ENCODE measurements at places on chromosomes 6 and 20. TPM values are rescaled to one million over a fixed set of nuclear protein-coding genes. Genes with fewer than 3 reads are reported as not detected.

Gene PLCB4
- total RNA-seq = 0.23 TPM

Gene OR2J3
- not detected for total RNA-seq

Gene NSFL1C
- total RNA-seq = 43.5 TPM

Gene FOXS1
- total RNA-seq = not detected

Gene LTB
- total RNA-seq = 1.7 TPM

Gene GABRR1
- total RNA-seq = not detected

Gene WFDC6
- total RNA-seq = not detected

Gene RCAN2
- 1.2 TPM for total RNA-seq

Gene ZBTB46
- total RNA-seq = 4.7 TPM

Gene GFOD1
- total RNA-seq = 9.6 TPM

Gene B3GAT2
- 0.05 TPM for total RNA-seq

Gene SH3BGRL2
- 30.3 TPM for total RNA-seq

Gene EEF1A2
- total RNA-seq = 0.73 TPM

Gene HTR1B
- total RNA-seq = not detected

Gene ADGRG6
- 84.4 TPM for total RNA-seq

Gene BNIP5
- not detected for total RNA-seq

Gene RUNX2
- total RNA-seq = 0.15 TPM

Gene ZNF391
- total RNA-seq = 0.10 TPM

Gene PTK6
- total RNA-seq = 12.0 TPM

Gene PAX1
- not detected for total RNA-seq
